Spleen (tissue), 13 donors: ENCODE measurements at places on chromosomes 2 and 18. TPM values are rescaled to one million over a fixed set of nuclear protein-coding genes. Genes with fewer than 3 reads are reported as not detected.
A peak's percentile ranks its signal among the peaks of the same experiment; 100 is the strongest.

DNA sequence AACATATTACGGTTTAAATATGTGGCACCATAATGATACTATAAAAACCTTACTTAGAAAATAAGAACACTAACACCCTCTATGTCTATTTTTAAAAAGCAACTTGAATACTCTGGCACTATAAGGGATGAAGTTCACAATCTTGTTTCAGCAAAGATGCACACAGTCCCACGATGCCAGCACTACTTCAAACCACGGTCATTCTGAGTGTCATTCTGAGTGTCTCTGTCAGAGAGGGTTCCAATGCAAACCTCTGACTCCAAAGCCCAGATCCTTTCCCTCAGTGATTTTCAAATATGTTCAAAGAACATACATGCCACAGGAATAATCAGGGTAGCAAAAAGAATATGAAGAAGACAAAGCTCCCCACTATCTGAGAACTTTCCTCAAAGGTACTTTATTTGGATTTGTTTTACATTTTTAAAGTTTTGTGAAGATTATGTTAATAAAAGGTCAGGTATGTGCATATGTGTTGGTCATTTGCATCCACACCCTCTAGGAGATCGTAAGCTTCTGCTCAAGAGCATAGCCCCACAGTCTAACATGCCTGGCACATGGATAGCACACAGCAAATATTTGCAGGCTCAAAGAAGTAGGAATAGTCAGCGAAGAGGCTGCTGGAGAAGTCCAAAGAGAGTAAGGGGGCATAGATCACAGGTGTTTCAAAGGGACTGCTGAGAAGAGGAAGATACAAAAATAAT lies 127.6 kb downstream of the DYM start:
- no peak for DNase-seq

GRCh38 chr2:233081731-233082221 lies 21.6 kb downstream of the INPP5D start:
- DNase-seq, result no peak

GRCh38 chr2:121346859-121347258 lies 61.9 kb upstream of the TFCP2L1 start:
- DNase-seq, result no peak

GRCh38 chr2:157699009-157699408 lies 70.3 kb upstream of the ACVR1C start:
- no peak for DNase-seq

GRCh38 chr2:12119841-12120240 lies 373.4 kb downstream of the LPIN1 start:
- no peak for DNase-seq

ALK gene
- total RNA-seq, result not detected

DNA sequence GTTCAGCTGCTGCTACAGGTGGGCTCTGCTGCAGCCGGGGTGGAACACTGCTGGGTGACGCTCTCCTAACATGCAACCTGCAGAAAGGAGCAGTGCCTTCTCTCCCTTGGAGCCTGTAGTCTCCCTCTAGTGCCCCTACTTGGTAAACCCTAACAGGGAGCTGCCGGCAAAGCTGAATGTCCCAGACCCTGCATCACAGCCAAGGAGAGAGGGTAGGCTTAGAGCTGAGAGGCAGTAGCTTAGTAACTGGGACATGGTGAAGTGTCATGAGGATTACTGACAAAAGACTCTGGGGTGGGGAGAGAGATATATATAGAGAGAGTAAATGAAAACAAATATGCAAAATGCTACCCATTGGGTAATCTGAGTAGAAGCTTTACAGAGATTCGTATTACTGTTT lies 9.9 kb downstream of the NCAPH start:
- DNase-seq, result no peak

DNA sequence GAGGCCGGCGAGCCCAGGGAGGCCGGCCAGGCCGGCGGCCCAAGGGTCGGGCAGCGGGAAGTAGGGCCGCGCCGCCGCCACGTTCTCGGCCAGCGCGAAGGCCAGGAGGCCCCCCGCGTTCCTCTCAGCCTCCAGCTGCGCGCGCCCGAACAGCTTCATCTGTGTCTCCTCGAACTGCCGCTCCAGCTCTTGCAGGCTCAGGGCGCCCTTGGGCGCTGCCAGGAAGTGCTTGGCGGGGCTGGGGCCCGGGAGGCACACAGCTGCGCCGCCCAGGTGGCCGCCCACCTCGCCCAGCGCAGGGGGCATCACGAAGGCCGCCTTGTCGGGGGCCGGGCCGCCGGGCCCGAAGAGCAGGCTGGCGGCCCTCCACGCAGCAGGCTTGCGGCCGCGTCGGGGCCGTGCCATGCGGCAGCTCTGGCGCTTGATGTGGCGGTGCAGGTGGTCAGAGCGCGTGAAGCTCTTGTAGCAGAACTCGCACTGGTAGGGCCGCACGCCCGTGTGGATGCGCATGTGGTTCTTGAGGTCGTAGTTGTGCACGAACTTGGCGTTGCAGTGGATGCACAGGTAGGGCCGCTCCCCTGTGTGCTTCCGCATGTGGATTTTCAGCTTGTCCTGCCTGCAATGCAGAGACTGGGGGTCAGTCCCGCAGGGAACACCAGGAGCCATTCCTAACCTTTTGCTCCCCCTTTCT lies 99.0 kb upstream of the SMAD2 start:
- peak; percentile 64 for DNase-seq

GRCh38 chr2:64328415-64328722 lies 125.6 kb upstream of the LGALSL start:
- DNase-seq, result no peak

DNA sequence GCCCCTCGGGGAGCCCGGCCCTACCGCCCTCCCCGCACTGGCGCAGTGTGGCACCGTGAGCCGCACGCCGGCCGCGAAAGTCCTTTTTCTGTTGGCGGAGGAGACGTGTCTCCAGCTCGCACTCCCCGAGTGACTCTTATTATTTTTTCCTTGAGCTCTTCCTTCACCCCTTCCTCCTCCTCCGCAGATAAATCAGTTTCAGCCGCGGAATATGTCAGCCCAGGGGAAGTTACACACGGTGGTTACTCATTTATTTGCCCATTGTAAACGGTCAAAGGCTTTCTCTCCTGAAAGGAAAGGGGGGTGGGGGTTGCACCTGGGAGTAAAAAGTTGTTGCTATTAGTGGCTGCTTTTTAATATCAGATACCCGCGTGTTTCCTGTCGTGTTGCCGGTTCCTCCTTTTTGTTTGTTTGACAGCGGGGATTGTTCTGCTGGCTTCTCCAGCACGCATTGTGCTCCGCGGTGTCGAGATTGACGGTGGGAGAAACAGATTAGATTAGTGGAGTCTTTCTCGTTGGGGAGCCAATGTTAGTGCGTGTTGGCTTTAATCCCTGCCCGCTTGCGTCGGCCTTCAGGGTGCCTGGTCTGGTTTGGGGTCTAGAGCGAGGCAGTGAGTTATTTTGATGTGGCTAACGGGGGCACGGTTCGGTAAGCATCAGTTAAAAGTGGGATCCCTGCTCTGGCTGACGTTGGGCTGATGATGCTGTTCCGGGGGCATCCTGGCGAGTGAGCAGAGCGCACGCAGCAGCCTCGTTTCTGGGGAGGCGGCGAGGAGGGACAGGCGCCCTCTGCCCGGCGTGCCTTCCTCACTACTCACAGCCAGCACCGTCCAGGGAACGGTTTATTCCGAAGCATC lies 1.6 kb downstream of the CRIM1 start:
- DNase-seq, result peak; percentile 81

CCBE1 gene
- total RNA-seq, result 0.85 TPM

- no peak for DNase-seq
Observed at GRCh38 chr2:69278366-69278765, 108.7 kb downstream of the GFPT1 start.

- DNase-seq, result peak; percentile 72
Observed at GRCh38 chr2:120984452-120985173, 248.9 kb downstream of the GLI2 start.

KRTCAP3 gene
- total RNA-seq, result not detected

DNA sequence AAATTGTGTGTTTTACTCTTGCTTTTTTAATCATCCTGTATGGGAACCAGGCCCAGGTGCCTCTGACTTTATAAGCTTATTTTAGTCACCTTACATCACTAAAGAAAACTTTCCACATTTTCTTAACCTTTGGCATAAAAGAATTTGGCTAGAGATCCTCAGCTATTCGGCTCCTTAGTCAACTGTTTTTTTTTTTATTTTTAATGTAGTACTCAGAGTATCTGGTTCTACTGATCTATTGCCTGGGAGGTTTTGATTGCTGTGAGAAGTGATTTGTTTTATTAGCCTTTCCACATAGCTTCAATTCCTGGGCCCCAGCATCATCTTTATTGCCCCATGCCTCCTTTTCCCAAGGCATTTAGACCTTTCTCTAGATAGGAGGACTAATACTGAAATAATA lies 121.0 kb downstream of the MYO1B start:
- DNase-seq, result no peak

CAPN14 gene
- total RNA-seq, result 1.0 TPM

CHRNG gene
- not detected for total RNA-seq

GRCh38 chr2:85741833-85742455 lies 11.8 kb upstream of the ATOH8 start:
- no peak for DNase-seq

TGFA gene
- total RNA-seq, result 18.3 TPM

- no peak for DNase-seq
Observed at GRCh38 chr18:50284255-50284885, 3.0 kb upstream of the MBD1 start.

- no peak for DNase-seq
Observed at GRCh38 chr18:9449600-9450414, 25.5 kb upstream of the RALBP1 start.

QPCT gene
- total RNA-seq, result 11.5 TPM

- no peak for DNase-seq
Observed at GRCh38 chr2:15941481-15941850, 1.1 kb downstream of the MYCN start.

GRCh38 chr2:228016402-228016801 lies 145.0 kb downstream of the DAW1 start:
- DNase-seq, result no peak

TGIF1 gene
- total RNA-seq, result 36.1 TPM

ANKRD29 gene
- total RNA-seq, result 1.6 TPM

LINC00305 gene
- not detected for total RNA-seq

DNA sequence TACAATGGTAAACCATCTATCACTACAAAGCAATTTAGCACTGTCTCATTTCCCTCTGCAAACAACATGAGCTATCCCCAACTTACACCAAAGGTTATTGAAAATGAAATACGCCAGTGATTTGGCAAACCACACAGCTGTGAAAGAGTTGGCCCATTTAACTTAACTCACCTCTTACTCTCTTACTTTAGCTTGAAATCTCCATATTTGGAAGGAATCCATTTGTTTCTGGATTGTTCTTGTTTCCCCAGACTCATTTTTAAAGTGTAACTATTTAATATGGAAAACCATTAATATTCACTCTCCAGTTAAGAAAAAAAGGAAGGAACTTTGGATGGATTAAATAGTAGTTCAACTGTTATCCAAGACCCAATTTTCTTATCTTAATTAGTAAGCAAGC lies 93.7 kb upstream of the TRIB2 start:
- no peak for DNase-seq

DNA sequence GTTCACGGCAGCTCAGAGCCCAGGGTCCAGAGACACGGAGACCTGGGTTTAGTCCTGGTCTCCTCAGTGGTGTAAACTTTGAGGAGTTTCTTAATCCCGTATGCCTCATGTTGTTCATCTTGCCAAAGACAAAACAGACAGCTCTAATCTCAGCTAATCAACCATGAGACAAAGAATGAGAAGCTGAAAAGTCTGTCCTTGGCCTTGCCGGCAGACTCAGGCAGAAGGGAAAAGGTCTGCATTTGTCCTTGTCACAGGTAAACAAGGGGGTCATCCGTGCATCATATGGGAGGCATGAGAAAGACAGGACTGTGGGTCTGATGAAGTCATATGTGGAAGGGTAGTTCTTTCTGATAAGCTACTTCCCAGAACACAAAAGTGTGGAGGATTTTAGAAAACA lies 1.8 kb upstream of the ARMC9 start:
- no peak for DNase-seq

- no peak for DNase-seq
Observed at GRCh38 chr2:182187130-182187529, 201.5 kb downstream of the PPP1R1C start.

GRCh38 chr2:186531257-186531775 lies 45.3 kb downstream of the ZC3H15 start:
- DNase-seq, result no peak

DNA sequence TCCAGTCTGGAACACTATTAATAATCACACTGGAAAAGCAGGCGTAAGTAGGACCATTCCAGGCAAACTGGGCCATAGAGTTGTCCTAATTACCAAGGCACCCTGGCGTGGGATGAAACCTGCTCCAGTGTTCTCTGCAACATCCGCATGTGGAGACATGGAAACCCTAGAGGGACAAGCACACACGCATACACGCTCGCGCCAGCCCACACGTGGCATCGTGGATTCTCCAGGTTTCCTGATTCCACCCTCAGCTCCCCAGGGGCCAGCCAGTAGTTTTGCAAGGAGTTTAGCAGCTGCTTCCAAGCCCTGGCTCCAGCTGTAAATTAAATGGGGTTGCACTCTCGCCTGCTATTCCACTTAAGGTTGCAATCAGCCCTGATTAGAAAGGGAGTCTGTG lies 127.7 kb downstream of the DYSF start:
- DNase-seq, result no peak

DNA sequence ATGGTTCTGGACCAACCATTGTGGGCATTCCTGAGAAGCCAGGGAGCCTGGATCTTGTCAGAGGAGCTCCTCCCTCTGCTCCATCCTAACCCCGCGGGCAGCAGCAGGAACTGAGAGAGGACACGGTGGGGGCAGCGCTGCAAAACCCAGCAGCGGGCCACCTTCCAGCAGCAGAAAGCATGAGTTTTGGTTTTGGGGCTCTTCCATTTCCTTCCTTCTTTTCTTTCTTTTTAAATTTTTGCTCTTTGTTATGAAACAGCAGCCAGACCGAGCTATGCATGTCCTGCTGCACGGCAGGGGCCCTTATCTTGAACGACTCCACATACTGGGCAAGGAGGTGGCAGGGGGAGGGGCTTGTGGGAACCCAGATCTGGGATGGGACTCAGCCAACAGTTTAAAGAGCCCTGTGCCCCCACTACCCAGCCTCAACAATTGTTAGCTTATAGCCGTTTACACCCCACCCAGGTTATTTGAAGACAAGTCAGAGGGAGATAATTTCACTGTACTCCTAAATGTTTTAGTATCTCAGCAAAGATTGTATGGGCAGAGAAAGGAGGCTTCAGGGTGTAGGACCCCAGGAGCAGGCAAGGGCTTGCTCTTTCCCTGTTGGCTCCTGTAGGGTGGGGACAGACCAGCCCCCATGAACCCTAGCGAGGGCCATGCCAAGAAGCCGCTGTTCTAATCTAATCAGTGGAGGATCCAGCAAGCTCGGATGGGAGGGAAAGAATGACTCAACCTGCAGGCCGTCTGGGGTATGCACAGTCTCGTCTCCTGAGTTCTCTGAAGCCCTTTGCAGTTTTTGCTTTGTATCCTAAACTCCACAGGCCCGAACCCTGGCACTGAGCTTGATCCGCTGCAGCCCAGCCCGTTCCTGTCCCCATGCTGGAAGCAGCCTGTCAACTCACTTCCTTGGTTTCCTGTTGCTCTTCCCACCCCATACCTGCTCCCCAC lies 75.3 kb downstream of the LRRFIP1 start:
- DNase-seq, result peak; percentile 88
